Anterior cingulate cortex (tissue), 58 donors: ENCODE measurements at places on chromosomes 4 and X.

DNA sequence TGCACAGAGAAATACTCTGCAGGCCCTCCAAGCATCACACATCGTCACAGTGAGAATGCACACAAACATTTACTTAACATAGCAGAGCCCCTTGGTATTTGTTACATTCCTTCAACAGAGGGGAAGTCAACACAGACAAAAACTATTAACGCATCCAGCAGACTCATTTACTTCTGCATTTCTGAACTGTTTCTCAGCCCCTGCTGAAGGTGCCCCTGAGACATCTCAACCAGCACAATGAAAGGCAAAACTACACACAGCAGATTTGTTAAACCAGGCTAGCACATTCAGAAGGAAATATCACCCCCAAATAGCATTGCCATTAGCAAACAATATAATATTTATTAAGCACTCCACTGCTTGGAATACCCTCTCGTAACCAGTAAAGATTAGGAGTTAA is 367.0 kb downstream of the RAB28 start:
- no peak for DNase-seq

GRCh38 chrX:108064613-108065012 is 19.7 kb downstream of the VSIG1 start:
- no peak for DNase-seq

- no peak for DNase-seq
Observed at GRCh38 chrX:46381630-46382029, 163.6 kb downstream of the ZNF674 start.

DNA sequence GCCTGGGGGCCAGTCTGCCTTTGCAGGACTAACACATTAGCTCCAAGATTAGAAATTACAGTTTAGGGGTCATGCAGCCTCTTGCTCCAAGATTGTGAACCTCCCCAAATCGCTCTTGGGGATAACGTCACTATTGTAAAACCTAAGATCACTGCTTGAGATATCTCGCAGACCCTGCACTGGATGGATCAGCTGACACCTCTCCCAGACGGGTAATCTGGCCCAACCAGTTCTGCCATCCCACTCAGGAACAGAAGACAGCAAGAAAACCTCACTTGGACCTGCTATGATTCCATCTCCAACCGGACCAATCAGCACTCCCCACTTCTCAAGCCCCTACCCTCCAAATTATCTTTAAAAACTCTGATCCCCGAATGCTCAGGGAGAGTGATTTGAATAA is 431.2 kb downstream of the GPM6A start:
- DNase-seq: no peak

- no peak for DNase-seq
Observed at GRCh38 chr4:37648084-37648817, 37.9 kb downstream of the RELL1 start.

DNA sequence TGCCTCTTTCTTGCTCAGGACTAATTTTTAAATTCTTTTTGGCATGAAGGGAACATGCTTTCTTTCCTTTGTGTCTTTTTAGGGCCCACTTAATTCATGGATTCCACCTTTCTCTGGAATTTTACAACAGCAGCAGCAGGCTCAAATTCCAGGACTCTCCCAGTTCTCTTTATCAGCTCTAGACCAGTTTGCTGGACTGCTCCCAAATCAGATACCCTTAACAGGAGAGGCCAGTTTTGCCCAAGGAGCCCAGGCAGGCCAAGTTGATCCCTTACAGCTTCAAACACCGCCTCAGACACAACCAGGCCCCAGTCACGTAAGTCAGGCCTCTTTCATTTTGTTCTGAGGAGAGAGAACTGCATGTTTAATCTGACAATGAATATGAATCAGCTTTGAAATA is 2.3 kb downstream of the ODAM start:
- no peak for DNase-seq

- DNase-seq: no peak
Observed at GRCh38 chr4:45668128-45668527, 455.7 kb downstream of the GABRG1 start.

DNA sequence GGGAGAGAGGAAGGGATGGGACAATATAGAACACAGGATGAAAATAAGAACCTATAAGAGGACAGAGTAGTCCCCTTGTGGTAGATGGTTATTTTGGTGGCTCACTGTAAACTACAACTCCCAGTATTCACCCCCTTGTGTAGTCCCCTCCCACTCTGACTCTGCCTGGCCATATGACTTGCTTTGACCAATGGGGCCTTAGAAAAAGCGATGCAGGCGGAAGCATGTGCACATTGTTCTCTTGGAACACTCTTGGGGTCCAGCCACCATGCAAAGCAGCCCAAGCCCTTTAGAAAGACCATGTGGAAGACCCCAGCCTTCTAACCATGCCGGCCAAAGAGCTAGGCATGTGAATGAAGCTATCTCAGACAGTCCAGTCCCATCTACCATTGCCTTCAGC is 415.0 kb downstream of the BCOR start:
- DNase-seq: no peak

DNA sequence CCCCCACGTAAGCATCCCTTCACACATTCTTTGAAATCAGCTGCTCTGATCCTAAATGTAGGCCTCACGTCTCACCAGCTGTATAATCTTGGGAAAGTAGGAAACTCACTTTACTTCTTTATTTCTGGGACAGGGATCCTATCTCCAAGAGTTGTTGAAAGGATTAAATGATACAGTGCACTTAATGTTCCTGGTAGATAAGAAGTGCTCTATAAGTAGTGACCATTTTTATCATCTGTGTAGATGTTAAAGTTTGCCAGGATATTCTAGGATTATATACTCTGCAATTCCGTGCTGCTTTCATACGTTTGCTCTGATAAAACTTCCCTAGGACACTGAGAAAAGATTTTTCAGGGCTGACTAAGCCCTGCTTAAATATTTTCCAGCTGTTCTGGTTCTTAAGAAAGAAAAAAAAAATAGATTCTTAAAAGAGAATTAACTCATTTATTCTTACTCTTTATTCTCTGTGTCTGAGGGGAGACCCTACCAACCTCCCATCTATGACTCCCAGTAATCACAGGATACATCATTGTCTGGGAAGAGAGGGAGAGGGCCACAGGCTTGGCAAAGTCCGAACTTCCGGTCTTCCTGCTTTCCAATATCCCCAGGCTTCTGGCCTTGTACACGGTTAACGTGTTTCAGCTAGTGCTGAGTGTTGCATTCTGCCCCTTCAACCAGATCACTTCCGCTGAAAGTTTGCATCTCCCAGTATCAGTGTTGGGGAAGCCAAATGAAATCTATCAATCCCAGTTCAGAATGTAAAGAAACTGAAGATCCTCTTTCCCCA is 269.2 kb downstream of the TRIML1 start:
- no peak for DNase-seq

DNA sequence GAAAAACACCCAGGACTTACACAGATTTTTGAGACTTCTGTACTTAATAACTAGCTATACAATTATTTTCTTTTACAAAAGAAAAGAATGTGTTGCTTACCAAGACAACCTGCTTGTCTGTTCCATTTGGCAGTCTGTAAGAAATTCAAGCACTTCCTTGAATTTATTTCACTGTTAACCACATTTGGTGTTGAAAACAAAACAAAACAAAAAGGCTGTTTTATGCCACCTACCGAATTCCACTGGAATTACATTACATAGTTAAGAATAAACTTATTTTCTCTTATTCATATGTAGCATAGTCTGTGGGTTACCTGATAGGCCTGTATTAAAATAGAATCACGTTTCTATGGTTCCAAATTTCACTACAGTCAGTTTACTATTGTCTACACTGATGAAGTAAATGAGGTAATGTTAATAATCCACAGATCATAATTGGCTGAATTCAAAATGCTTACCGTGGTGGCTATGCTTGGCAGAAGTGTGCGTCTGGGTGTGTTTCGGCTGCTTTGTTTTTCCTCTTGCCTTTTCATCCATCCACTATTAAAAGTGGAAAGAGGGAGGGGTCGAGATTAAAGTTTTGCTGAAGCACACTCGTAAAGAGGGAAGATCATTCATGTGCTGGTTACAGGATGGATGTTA is at the start of gene TLR1:
TSS of gene TLR1 (minus strand) at position 138 of the 642 bp plus-strand sequence. CDS start 5,960 bp downstream, outside the sequence.
- DNase-seq: no peak

GRCh38 chr4:190017357-190018200 is 9.5 kb downstream of the FRG2 start:
- DNase-seq: no peak

- no peak for DNase-seq
Observed at GRCh38 chr4:18880871-18881270, 859.3 kb upstream of the LCORL start.

DNA sequence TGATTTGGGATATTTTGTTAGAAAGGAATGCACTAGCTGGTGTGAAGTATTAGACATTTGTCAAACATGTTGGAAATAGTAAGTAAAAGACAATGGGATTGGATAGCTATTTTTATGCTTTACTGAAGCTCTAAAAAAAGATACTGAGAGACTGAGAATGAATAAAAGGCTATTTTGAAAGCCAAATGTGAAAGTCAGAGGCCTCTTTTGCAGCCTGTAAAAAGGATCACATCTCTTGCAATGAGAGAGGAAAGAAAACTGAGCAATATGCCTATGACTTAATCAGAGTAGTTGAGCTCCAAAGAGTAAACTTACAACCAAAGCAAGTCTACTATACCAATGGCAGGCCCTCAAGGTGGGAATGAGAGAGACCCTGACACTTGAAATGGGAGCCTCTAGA is 212.6 kb upstream of the LCORL start:
- no peak for DNase-seq

GRCh38 chr4:175970072-175970471 is 95.6 kb upstream of the WDR17 start:
- DNase-seq: no peak

DNA sequence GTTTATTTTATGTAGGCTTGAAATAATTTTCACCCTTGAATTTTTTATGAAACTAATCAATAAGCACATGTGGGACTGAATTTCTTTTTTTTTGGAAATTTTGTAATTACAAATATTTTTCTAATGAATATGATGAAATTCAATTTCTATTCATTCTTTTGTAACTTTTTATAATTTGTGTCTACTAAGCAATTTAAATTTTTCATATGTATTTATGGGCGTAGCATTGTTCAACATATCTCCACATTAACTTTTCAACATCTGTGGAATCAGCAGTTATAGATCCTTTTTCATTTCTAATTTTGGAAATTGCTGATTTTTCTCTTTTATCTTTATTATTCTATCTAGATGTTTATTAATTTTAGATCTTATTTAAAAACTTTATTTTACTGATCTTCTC is 1320.3 kb downstream of the C4orf33 start:
- no peak for DNase-seq

DNA sequence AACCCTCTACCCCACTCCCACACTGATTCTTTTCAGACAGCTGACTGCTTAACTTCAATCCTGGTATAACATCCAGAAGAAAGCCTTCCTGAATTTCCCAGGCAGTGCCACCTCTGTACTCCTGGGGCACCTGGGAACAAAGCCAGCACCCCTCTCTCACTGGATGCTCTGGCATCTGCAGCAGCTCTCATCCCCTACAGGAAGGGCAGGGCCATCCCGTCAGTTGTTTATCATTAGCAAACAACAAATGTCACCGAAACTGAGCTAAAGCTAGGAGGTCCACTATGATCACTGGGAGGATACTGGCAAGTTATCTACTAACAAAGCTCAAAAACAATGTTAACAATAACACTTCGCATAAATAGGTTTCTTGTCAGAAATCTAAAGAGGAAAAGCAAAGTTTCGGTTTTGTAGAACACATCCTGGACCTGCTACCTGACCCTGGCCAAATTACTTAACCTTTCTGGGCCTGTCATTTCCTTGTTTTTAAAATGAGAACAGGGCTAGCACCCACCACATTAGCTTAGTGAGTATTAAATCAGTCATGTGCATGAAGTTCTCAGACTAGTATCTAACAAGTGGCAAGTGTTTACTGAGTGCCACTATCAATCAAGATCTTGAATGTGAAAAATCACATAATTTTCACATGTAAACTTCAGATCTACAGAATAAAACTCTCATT is 86.6 kb downstream of the NR3C2 start:
- DNase-seq: no peak

DNA sequence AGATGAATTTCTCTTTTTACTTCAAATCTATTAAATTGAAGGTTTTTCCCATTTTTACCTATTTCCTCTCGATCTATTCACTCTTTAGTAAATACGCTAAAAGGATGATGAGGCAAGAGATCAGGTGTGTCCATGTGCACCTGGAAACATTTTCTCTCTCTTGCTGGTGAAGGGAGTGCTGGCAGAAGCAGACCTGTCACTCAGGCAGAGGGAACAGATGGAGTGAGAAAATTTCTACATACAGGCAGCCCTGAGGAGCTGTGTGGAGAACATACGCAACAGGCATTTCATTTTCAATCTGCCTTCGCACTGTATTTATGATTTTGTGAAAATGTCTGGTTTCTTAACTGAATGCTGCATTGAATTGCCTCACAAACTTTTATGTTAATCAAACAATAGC is 249.5 kb downstream of the GPM6A start:
- no peak for DNase-seq

- no peak for DNase-seq
Observed at GRCh38 chr4:7632971-7633370, 198.2 kb upstream of the PSAPL1 start.

GRCh38 chr4:98663226-98664006 is 5.0 kb upstream of the TSPAN5 start:
- no peak for DNase-seq

DNA sequence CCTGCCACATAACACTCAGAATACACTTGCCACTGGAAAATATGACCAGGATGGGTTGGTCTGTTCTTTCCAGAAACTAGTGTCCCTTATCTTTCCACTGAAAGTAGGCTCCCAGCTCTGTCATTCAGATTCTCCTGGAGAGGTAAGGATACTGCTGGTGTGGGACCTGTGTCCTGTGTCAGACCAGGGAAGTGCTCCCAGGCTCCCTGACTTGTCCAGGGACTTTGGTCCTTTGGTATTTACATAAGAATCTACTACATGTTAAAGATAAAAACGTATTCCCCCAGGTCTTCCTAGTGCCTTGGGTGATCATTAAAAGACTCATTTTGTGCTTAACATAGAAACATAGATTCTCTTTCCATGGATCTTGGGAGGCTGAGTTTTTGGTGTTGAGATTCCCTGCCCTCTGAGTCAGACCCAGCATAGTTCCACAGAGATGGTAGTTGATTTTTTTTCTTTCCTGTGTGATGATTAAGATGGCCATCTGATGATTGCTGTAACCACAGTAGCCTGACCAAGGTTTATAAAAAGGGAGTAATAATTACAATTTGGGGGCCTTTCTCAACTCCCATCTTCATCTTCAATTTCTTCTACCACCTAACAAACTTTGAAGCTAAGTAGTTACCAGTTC is 159.8 kb upstream of the JADE1 start:
- DNase-seq: no peak

GRCh38 chrX:106999002-106999975 is 723 bp downstream of the MORC4 start:
- DNase-seq: peak; percentile 5

DNA sequence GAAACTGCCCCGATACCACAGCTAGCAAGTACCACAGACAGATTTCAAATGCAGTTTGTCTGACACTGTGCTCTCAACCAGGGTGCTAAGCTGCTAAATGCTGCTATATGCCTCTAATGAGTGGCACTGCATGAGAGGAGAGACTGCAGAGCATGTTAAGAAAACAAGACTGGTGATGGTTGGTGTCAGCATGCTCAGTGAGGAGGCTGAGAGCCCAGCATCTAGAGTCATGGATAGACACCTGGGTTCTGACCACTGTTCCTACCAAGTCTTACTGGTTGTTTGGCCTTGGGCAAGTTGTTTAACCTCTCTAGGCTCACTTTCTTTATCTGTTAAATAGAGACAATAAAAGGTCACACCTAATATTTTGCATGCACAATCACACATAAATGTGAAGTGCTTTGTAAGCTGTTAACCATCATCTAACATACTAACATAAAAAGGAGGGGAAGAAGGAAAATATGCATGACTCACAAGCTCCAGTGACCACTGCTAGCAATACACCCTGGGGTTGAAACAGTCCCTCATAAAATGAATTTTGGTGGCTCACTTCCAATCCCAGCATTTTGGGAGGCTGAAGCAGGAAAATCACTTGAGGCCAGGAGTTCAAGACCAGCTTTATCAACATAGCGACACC is 20.7 kb downstream of the HHIP start:
- DNase-seq: no peak
